ENCODE measurements at places on chromosomes 16 and 17. TPM values are rescaled to one million over a fixed set of nuclear protein-coding genes. Genes with fewer than 3 reads are reported as not detected.

The EVPLL gene
- not detected for total RNA-seq

The NLGN2 gene
- 2.6 TPM for total RNA-seq

The SLC5A11 gene
- under 0.01 TPM for total RNA-seq

The NHERF1 gene
- total RNA-seq: 14.9 TPM

The KRTAP4-9 gene
- total RNA-seq: not detected

The NUP85 gene
- total RNA-seq: 45.9 TPM

The PLXDC1 gene
- not detected for total RNA-seq

The KRT12 gene
- total RNA-seq: not detected

The STAT5B gene
- 32.2 TPM for total RNA-seq

The KRTAP9-7 gene
- total RNA-seq: not detected

The HYDIN gene
- total RNA-seq: not detected

The CACNA1H gene
- under 0.01 TPM for total RNA-seq
